ENCODE measurements at places on chromosomes 4 and X.

DNA sequence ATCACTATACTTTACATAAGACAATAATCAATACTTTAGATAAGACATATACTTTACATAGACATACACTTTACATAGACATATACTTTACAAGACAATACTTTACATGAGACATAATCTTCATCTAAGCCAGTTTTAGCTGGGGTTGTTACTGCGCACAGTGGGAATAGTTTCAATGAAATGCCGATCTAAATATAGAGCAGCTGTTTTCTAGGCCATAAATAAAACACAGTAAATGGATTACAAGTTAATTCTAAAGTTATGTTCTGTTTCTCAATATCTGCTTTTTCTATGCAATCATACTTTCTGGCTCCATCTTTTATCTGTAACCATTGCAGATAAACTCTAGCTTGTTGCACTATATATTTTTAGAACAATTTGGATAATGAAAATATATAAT is 1470.6 kb upstream of the PABPC4L start:
- DNase-seq = no peak

DNA sequence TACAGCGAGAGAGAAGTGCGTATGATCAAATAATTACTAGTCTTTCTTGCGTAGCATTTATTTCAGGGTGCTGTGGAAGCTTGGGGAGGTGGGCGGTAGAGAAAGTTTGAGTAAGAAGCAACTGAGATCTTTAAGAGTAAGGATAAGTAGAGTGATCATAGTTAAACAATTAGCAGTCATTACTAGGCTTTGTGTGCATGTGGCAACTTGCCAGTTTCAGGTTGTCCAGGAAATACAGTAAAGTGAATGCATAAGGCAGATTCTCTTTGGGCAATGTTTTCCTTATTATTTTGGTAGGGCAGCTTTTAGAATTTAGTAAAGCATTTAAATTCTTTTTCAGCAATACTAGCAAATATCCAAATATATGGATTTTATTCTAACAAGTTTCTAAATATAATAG is 57.0 kb downstream of the HPGDS start:
- no peak for DNase-seq

DNA sequence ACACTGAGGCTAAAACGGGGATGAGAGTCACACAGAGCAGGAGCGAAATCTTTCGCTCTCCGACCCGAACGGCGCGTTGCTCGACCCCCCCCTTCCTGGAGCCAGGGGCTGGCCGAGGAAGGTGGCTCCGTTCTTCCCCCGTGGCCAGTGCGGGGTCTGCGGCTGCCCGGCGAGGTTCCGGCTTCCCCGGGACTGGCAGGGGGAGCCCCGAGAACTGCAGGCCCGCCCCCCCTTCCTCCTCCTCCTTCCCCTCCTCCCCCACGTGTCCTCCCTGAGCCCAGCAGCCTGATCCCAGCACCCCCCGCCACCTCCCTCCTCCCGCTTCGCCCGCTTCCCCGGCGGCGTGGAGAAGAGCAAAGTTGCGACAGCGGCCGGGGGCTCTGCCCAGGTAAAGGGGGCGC is 2.4 kb upstream of the BCORL1 start:
- no peak for DNase-seq

- DNase-seq = no peak
Measured at GRCh38 chr4:81845761-81846160, 374.1 kb upstream of the RASGEF1B start.

DNA sequence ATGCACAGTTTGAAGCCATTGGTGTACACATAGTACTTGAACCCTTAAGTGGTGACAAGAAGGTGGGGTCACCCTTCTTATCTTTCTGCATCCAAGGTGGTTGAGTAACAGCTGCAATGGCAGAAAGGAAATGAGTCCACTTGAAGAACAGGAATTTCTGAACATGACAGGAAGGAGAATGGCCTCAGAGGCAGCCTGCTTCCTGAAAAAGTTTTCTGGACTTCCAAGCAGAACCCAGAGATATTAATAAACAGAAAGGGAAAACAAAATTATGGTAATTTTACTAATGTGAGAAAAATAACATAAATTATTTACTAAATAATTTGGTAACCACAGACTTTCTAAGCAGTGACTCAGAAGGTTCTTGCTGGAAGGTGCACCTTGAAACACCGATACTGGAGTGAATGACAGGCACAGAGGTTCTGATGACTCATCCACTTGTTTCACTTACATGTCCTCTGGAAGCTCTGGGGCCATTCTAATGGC is 119.9 kb upstream of the HS3ST1 start:
- no peak for DNase-seq

DNA sequence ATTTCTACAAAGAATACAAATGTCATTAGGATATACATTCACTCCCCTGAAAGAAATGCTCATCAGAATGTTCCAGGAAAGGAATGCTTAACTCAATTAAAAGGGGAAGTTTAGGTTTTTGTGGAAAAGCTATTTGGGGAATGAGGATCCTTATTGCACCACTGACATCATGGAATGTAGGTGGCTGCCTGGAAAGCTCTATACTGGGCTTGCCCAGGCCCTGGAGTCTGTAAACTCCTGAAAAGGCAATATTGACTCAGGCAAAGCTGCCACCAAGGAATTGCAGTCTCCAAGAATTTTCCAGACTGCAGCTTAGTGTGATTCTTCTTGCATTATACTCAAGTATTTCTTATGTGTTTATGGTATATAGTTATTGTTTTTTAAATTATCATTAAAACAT is 15.7 kb downstream of the DAPP1 start:
- no peak for DNase-seq

DNA sequence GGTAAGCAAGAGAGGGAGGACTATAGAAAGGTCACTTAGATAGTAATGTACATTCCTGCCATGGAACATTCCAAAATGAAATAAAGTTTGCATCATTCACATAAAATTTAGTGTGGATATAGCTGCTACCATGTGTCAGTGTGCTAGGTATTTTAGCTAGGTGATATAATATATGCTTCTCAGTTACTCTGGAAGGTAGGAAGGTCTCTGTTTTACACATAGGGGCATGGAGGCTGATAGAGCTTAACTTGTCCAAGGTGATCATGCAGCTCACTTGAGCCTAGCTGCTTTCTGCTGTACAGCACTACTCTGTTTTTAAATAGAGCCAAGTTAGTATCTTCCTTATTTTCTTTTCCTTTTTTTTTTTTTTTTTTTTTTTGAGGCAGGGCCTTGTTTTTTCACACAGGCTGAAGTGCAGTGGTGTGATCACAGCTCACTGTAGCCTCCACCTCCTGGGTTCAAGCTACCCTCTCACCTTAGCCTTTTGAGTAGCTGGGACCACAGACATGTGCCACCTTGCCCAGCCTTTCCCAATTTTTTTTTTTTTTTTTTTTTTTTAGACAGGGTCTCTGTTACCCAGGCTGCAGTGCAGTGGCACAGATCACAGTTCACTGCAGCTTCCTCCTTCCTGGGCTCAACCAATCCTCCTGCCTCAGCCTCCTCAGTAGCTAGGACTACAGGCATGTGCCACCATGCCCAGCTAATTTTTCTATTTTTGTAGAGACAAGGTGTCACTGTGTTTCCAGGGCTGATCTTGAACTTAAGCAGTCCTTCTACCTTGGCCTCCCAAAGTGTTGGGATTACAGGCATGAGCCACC is 10.4 kb downstream of the AFF1 start:
- no peak for DNase-seq

DNA sequence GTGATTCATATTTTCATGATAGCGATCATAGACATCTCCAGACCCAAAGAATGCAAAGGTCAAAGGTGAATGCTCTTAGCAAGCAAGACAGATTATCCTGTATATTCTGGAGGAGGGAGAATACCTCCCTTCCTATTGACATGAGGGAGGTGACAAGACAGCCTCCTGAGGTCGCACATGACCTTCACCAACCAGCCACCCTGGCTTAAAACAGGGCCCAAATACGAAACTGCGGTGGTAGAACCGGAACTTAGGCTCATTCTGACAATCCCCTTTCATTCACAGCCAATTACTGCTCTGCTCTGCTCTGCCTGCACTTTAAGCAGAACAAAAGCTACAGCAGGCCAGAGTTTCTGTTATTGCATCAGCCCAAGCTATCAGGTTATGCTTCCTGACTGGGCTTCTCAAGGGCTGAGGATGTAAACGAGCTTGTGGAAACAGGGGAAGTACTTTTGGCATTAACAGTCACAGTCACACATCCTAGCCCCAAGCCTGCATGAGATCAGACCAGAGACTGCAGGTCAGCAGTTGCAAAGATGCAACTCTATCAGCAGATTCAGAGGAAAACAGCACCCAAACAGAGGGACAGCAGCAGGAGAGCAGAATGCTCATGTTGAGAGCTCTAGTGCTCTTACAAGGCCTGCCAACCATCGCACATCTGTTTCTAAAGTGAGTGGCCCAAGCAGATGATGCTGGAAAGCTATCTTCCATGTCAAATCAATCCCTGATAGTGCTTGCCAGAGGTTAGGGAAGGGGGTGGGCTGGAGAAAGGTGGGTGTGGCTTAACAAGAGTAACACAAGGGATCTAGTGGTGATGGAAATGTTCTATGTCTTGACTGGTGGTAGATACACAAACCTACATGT is 51.3 kb upstream of the MAP3K15 start:
- DNase-seq = no peak

- no peak for DNase-seq
Measured at GRCh38 chr4:186265683-186266652, at the start of gene F11. Gene F11, plus strand, starts transcription at chr4:186266189. Its CDS starts 948 bp downstream, at chr4:186267137.

DNA sequence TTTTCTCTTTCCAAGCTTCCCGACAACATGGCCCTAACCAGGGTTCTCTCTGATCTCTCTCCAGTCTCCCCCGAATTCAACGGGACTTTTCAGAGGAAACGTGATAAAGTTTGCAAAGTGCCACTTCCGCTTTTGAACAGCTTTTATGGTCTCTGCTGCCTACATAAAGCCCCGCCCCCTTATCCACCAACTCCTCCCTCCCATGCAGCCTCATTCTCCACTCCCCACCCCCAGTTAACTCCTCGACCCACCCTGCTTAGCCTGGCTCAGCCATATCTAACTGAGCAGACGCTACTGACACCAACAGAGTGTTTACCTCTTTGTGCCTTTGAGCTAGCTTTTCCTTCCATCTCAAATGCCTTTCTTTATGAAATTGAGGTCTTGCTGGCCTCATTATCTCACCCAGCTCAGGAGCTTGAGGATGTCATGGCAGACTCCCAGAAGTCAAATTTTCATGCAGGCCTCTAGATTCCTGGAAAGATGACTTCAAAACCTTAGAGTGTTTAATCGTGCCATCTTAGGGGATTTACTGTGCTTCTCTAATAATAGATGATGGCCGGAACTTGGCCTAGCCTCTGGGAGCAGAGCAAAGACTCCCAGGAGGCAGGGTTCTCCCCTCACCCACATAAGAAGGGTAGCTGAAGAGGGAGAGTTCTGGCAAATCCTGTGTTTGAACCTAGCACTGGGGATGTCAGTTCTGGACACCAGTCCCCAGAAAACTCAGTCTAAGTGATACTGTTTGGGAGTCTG is 606.0 kb downstream of the BCOR start:
- DNase-seq = peak; percentile 13

DNA sequence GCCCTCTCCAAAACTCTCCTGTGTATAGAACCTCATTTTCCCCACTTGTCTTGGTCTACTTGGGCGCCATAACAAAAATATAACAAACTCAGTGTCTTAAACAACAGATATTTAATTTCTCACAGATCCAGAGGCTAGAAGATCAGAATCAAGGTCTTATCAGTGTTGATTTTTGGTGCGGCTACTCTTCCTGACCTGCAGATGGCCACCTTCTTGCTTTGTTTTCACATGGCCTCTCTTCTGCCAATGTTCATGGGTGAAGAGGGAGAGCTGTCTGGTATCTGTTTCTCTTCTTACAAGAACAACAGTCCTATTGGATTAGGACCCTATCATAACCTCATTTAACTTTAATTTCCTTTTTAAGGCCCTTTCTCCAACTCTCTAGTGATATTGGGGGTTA is 177.3 kb downstream of the PABPC4L start:
- DNase-seq = no peak

DNA sequence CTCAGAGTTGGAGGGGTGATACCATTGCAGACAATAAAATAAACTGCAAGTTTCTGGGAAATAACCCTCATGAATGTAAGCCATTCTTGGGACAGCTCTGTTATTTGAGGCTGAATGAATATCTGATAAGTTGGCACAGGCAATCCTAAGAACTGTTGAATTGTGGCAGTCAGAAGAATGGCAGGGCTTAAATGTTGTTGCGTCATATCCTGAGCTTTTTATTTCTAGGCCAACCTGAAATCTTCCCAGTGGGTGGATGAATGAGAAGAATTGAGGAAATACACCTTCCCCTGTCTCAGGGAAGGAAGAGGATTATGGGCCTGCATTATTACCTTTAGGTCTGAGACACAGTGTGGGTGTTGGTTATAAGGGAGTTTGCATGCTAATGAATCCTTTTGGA is 64.4 kb upstream of the C4orf54 start:
- DNase-seq = no peak

- DNase-seq = peak; percentile 28
Measured at GRCh38 chr4:142405021-142405694, 440.9 kb downstream of the INPP4B start.

DNA sequence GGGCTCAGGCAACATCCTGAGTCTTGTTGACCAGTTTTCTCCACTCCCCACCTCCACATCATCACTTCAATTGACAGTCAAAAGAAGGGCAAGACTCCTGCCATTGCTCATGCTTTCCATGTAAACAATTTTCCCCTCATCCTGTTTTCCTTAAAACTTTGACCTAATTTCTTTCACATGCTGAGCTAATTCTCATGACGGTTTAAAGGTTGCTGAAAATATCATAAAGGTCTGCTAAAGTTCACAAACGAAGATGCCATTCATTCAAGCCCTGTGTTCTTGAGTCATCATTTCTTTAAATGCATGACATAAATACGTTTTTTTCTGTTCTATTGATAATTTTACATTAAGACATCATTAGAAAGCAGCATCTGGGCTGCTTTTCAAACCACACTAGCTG is 353.9 kb downstream of the NKX6-1 start:
- DNase-seq = no peak

- no peak for DNase-seq
Measured at GRCh38 chr4:5824635-5825034, 68.3 kb downstream of the CRMP1 start.

DNA sequence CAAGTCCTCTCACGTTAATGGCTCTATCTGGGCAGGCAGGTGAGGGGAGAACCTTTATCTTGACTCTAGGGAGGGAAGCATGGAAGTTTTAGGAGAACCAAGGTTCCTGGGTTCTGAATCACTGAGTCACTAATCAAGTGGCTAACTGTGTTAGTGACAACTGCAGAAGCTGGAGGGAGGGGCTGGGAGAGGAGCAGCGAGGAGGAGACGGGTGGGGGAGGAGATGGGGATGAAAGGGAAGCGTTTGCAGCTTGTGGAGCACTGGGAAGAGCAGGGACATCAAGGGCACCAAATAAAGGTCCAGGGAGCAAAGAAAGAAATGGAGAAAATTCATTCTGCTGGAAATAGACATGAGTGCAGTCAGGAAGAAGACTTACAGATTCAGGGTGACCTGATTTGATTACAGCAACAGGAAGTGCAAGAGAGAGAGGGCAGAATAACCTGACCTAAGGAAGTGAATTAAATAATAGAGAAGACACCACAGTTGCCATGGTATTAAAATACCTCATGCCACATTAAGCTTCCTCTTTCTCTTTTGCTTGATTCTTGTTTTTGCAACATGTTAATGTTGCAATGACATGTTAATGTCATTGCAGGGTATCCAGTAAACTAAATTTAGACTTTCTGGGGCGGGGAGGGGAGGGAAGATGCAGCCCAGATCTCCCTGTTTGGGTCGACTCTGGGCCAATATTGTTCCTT is 4.5 kb upstream of the SETD7 start:
- DNase-seq = no peak

All from activated CD8-positive, alpha-beta memory T cell treated with anti-CD3 and anti-CD28 coated beads for 4 hours (primary cell).